ENCODE measurements at places on chromosomes 2 and 18.

DNA sequence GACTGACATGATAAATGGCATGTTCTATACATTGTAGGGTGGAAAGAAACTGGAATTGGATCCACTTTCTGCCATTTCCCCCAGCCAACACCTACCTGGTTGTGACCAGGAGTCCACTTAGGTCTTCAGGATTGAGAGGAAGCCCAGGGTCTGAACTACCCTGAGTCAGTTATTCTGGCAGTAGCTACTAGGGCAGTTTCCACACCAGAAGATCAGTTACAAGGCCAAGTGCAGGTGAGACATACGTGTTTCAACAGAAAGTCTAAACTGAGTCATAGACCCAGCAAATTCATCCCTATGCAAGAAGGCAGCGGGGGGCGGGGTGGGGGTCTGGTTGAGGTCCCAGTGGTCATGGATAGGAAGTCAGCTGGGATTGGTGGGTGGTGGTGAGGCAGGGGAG, 21.9 kb downstream of the ANTXR1 start:
- DNase-seq: no peak

GRCh38 chr2:6224267-6224666, 532.1 kb downstream of the SOX11 start:
- no peak for DNase-seq

DNA sequence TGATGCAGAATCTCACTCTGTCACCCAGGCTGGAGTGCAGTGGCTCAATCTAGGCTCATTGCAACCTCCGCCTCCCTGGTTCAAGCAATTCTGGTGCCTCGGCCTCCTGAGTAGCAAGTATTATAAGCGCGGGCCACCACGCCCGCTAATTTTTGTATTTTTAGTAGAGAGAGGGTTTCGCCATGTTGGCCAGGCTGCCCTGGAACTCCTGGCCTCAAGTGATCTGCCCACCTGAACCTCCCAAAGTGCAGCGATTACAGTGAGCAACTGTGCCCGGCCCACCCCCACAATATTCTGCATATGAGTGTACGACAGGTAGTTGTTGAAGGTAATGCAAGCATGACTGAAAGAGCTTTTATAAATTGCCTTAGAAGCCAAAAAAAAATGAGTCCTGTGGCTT, 1.2 kb downstream of the WDR75 start:
- peak; percentile 11 for DNase-seq

GRCh38 chr2:130764035-130764820, 8.9 kb downstream of the AMER3 start:
- no peak for DNase-seq

DNA sequence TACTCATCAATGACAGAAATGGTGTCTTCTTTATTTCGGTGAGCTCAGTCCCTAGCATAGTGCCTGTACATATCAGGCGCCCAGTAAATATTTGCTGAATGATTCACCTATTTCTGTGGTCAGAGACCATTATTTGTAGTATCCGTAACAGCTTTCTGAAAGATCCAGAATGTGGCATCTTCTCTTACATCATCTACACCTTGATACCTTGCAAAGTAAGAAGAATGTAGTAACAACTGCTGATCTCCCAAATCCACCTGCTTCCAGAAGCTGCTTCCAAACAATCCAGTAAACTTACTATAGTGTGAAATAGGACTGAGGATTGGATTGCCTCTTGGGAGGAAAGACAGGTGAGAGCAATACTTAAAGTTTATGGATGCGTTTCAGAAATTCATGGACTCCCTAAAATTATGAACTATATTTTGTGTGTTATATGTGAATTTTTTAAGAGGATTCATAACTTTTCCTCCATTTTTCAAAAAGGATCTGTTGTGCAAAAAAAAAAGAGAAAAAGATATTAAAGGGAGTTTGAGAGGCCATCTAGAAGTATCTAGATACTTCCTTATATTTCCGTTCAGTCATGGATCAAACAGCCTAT, 945 bp upstream of the ASXL2 start:
- DNase-seq: no peak

DNA sequence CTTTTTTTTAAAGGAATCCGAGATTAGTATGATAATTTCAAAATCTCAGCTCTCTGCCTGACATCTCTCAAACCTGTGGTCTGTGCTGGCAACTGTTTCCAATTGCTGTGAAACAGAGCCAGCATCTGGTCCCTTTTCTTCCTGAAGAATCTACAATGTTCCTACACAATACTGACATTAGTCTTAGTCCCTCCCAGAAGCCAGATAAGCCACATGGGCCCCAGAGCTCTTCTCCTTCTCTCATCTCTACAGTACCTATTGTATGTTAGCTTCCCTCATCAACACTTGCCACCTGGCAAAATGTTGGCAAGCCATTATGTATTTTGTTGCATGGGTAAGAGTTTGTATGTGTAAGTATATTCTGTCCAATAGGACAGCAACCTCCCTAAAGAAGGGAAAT, 62.9 kb upstream of the CDKL4 start:
- DNase-seq: no peak

- no peak for DNase-seq
These were observed 34.3 kb downstream of the ZAP70 start for GRCh38 chr2:97747716-97748115.

- peak; percentile 69 for DNase-seq
These were observed 22.9 kb upstream of the DARS1 start for GRCh38 chr2:136008205-136008865.

DNA sequence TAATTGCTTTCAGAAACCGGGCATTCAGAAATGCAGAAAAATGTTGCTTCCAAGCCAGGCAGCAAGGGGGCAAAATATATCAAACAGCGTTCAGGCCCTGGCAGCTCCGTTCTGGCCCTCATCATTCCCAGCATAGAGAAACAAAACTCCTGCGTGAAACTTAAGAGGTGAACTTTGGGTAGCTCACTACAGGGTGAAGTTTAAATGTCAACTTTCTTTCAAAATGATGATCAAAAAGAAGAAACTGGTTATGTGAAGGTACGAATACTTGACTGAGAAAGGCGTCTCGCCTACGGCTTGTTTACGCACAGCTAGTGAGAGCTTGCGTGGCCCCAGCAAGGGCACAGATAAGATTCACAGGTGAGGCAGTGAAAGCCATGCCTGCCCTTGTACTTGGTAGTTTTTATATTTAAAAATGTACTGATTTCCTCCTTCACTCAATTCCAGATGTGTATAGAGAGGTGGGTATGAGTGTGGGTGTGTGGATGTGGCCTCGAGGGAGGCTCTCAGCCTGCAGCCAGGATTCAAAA, 127.5 kb downstream of the NFATC1 start:
- DNase-seq: peak; percentile 78

GRCh38 chr2:144522176-144522896, 2.4 kb upstream of the ZEB2 start:
- no peak for DNase-seq

DNA sequence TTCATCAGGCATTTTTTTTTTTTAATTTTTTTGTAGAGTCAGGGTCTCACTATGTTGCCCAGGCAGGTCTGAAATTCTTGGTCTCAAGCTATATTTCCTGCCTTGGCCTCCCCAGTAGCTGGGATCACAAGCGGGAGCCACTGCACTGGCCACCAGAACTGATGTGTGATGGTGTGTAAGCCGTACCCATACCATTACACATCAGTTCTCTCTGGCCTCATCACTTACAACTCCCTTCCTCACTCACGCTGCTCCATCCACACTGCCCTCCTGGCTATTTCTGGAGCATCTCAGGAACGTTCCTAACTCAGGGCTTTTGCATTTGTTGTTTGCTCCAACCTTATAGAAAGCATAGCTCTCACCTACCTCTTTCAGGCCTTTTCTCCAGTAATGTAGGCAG, 834.5 kb upstream of the ID2 start:
- no peak for DNase-seq

GRCh38 chr2:132503701-132504100, 87.1 kb downstream of the GPR39 start:
- DNase-seq: no peak

- DNase-seq: no peak
These were observed 279.8 kb downstream of the ZNF385B start for GRCh38 chr2:179581605-179582004.

DNA sequence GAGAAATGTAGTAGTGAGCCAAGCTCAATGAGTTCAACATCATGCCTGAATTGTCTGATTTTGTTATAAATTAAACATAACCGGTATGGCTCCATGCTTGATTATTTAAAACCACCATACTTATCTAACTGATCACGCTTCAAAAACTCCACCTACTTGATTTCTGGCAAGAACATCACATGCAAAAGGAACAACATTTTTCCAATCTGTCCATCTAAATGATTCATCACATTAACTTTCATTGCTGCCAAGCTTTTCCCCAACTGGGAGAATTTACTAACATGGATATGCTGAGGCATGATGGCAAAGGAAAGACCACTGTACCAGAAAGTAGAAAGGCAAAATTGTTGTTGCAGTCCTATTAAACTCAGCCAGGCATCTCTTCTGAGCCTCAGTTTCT, 286.8 kb downstream of the TRIB2 start:
- no peak for DNase-seq

- no peak for DNase-seq
These were observed 71.6 kb upstream of the SPTBN1 start for GRCh38 chr2:54384301-54385203.

DNA sequence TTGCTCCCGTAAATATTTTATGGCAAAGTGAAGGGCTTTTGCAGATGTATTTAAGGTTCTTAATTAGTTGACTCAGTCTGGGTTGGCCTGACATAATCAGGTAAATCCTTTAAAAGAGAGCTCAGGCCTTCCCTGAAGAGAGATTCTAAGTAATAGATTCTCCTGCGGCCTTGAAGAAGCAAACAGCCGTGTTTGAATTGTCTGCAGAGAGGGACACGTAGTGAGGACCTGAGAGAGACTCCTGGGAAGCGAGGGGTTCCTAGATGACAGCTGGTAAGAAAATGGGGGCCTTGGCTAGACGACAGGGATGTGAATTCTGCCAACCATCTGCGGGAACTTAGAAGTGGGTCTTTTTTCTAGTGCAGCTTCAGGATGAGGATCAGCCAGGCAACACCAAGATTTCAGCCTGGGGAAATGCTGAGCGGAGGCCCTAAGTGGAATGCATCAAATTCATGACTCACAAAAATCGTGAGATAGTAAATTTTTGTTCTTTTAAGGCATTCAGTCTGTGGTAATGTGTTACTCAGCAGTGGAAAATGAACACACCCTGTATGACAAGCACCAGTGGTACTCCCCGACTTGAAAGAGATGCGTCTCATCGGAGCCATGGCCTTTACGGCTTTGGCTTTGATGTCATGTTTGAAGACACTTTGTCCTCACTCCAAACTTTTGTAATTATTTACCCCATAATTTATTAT, 62.1 kb upstream of the SMIM21 start:
- no peak for DNase-seq

DNA sequence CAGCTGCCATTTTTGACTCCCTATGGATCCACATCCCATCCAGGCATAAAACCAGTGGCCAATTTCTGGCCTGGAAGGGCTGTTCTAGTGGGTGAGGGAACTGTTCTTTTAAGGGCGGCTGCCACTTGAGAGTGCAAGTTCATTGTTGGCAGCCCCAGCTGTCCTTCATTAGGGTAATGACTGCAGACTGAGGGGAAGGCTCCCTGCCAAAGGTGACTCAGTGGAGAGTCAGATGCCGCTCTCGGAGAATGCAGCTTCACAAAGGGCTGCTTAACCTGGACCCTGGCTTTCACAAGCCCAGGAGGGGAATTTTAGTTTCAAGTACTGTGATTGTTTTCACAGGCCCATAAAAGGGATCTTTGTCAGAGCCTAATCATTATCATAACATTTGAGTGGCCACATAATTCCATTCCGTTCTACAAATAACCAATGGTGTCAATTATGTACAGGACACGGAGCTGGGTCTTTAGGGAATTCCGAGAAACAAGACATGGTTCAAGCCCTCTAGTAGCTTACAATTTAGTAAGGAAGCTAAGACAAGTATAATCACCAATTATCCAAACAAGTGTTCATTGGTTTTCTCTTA, 235.7 kb downstream of the CDCA7 start:
- no peak for DNase-seq

DNA sequence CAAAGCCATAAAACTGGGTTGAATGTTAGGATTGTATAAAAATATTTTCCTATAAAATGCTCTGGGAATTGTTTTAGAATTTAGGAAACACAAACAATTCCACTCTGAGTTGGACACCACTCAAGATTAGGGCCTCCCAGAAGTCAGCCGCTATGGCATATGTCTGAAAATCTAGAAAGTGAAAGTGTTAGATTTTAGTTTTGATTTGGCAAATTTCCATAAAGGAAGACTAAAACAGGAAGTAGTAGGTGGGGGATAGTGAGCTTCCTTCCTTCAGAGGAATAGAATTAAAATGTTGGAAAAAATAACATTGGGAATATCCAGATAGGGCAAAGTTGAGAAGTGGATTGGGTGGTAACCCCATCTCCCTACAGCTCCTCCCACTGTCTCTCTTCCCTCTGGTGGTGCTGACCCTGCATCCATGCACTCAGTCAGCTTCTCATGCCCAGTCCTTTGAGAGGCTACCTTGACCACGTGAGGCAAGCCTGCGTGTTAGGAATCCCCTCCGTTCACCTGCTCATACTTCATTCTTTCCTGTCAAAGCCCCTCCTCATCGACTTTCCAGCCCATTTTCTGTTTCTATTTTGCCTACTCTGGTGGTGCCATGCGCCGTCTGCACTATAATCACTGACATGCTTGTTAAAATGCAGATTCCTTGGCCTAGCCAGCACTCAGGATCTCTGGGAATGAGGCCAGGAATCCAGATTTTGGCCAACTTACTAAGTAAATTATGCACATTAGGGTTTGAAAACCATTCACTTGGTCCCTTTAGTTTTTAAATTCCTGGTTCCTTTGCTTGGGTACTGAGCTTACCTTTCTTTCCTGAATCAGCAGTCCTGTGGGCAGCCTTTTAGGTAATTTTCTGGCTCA, 83.5 kb downstream of the POLE4 start:
- DNase-seq: no peak
